A549 treated with Hydrocortisone at 1 μM for 4 hours (cell line): ENCODE measurements at places on chromosomes 4 and X. TPM values are rescaled to one million over a fixed set of nuclear protein-coding genes. Genes with fewer than 3 reads are reported as not detected.

MSANTD1 gene
- 0.09 to 0.21 TPM (median 0.15 TPM) in 5 replicates for total RNA-seq

EBP gene
- total RNA-seq, result 138 to 157 TPM (median 148 TPM) in 5 replicates

GPR50 gene
- total RNA-seq, result 0.13 to 0.32 TPM (median 0.24 TPM) in 5 replicates

SATL1 gene
- not detected in 5 replicates for total RNA-seq

ARMCX4 gene
- 0.31 to 0.69 TPM (median 0.63 TPM) in 5 replicates for total RNA-seq

PDCL2 gene
- total RNA-seq, result not detected in 5 replicates

GC gene
- not detected in 5 replicates for total RNA-seq

HMGN5 gene
- total RNA-seq, result 2.1 to 2.7 TPM (median 2.3 TPM) in 5 replicates

ZFP92 gene
- total RNA-seq, result 0.52 to 0.62 TPM (median 0.56 TPM) in 5 replicates

GPC3 gene
- total RNA-seq, result 0.08 to 0.13 TPM in 2 of 5 replicates, not detected in the others

MAP7D2 gene
- total RNA-seq, result 5.2 to 6.7 TPM (median 5.9 TPM) in 5 replicates

OTC gene
- total RNA-seq, result not detected in 5 replicates

C4orf54 gene
- not detected in 5 replicates for total RNA-seq

EGF gene
- total RNA-seq, result 0.23 to 0.59 TPM (median 0.35 TPM) in 5 replicates

ADH1A gene
- total RNA-seq, result not detected in 5 replicates
